ENCODE measurements at places on chromosomes 5 and 9. TPM values are rescaled to one million over a fixed set of nuclear protein-coding genes. Genes with fewer than 3 reads are reported as not detected.

DNA sequence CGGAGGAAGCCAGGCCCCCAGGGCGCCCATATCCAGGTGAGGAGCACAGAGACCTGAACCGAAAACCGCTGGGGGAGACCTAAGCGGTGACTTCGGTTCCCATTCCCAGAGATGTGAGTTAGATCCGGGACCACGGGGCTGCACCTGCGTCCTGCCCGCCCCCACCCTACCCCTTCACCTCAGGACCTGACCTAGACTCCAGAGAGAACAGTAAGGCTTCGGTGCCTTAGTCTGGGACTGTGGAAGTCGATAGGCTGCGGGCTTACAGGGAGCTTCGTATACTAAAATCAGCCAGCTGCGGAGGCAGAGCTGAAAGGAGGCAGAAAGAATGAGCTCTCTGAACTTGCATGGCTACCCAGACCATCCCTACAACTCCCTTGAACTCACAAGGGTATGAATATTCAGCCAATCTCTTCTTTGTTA, 518 bp upstream of the FAM13B start:
- H3K27me3 ChIP-seq: no peaks in the 10 kb centered on the region
- H3K36me3 ChIP-seq: no peaks in the 10 kb centered on the region
- DNase-seq: no peak
- peak overlapping the region; percentile 100 for H3K4me3 ChIP-seq

DNA sequence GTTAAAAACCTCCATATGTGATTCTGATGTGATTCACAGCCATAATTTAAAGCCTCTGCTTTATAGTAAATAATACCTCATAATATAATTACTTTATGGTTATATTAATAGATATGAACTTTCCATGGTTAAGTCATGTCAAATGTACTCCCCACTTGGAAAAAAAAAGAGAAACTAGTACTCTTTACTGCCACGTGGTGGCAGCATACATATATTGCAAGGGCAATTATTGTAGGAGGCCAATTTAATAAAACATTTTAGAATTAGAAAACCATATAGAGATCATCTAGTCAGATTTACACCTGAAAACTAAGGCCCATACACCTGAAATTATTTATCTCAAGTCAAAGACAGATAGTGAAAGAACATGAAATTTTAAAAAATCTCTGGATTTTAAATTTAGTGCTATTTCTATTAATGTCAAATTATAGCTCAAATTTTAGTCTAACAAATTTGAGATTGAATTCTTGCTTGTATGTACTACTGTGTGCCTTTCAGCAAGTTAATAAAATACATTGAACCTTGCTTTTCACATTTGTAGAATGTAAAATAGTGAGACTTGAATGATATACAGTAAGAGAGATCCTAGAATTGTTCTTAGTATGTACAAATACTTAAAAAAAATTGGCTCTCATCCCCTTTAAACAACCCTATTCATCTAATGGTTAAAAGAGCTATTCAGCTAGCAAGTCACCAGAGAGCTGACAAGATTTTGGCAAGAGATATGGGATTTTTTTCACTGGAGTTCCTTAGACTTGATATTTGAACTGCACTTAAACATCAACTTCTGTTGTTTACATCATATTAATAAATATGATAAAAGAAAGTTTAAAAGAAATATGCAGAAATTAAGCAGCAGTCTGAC, 603.8 kb downstream of the TLE4 start:
- no peaks in the 10 kb centered on the region for H3K27me3 ChIP-seq
- no peak overlapping the region for H3K27ac ChIP-seq
- no peaks in the 10 kb centered on the region for H3K4me1 ChIP-seq
- H3K4me3 ChIP-seq: no peak overlapping the region

GRCh38 chr5:140678993-140679392, 5.6 kb upstream of the DND1 start:
- H3K27ac ChIP-seq: no peak overlapping the region
- DNase-seq: no peak
- no peaks in the 10 kb centered on the region for H3K27me3 ChIP-seq
- no peaks in the 10 kb centered on the region for H3K4me1 ChIP-seq
- H3K36me3 ChIP-seq: no peaks in the 10 kb centered on the region

GRCh38 chr5:36078430-36078829, 11.7 kb upstream of the UGT3A2 start:
- no peak for DNase-seq
- H3K27ac ChIP-seq: no peak overlapping the region
- no peaks in the 10 kb centered on the region for H3K36me3 ChIP-seq
- H3K27me3 ChIP-seq: no peaks in the 10 kb centered on the region
- no peak overlapping the region for H3K4me3 ChIP-seq

GRCh38 chr5:179405054-179405416, 59.8 kb upstream of the ADAMTS2 start:
- no peaks in the 10 kb centered on the region for H3K27me3 ChIP-seq
- H3K4me1 ChIP-seq: peaks cover 4% of the 10 kb centered on the region
- no peak for DNase-seq
- no peak overlapping the region for H3K4me3 ChIP-seq
- no peak overlapping the region for H3K27ac ChIP-seq
- no peaks in the 10 kb centered on the region for H3K36me3 ChIP-seq

DNA sequence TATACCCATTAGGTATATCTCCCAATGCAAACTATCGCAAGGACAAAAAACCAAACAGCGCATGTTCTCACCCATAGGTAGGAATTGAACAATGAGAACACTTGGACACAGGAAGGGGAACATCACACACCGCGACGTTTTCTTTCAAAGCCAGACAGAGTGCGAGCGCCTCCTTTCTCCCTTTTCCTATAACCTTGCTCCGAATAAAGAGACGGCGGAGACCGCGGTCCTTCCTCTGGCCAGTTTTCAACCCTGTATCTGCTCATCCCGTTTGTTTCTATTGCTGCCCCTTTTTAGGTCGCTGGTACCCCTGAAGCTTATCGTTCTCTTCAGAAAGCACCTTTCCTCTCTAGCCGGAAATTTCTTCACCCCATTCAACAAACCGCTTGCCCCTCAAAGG, 1.3 kb downstream of the LVRN start:
- no peaks in the 10 kb centered on the region for H3K27me3 ChIP-seq
- H3K4me1 ChIP-seq: peaks cover 6% of the 10 kb centered on the region
- no peak for DNase-seq
- no peak overlapping the region for H3K27ac ChIP-seq
- H3K4me3 ChIP-seq: no peak overlapping the region

DNA sequence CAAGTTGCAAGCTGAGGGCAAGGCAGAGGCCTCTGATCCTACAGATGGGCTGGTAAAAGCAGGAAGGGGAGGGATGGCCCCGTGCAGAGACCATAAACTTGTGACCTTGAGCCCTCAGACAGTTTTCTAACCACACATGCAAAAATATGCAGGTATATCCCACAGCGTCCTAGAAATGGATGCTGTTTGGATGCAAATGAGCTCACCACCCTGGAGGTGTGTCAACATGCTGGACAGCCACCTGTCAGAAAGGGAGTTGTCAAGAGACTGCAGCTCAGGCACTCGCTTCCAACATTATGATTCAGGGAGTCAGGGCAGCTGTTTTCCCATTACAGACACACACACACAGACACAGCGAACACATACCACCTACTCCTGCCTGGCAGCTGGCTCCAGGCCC, 97.3 kb upstream of the PANK3 start:
- DNase-seq: no peak
- H3K4me1 ChIP-seq: peaks cover 2% of the 10 kb centered on the region
- H3K36me3 ChIP-seq: no peaks in the 10 kb centered on the region
- no peaks in the 10 kb centered on the region for H3K27me3 ChIP-seq
- H3K27ac ChIP-seq: no peak overlapping the region
- H3K4me3 ChIP-seq: no peak overlapping the region

DNA sequence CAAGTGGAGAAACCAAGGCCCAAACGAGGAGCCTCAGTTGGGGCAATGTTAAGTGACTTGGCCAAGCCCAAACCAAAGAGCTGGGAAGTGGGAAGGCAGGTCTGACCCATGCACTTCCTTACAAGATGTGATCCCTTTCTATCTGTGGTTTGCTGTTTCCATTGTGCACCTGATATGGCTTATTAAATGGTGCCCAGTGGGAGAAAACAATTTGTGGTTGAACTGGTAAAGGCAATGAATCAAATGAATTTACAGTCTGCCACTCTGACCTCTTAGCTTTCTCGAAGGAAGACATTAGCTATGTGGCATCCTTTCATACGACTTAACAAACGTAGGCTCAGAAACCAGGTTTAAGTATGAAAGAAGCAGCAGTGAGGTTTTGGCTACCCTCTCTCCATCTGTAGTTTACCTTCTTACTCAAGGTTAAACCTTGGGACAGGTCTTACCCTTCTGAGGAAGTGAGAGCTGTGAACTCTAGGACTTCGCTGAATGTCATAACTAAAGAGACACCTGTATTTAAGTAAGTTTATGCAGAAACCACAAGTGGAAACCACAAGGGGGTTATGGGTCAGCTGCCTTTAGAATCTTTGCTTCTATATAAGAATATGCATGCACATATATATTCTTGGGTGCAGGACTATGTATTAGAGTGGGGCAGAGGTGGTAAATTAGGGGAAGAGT, 100.5 kb upstream of the SPATA31D4 start:
- H3K4me1 ChIP-seq: peaks cover 8% of the 10 kb centered on the region
- no peak overlapping the region for H3K4me3 ChIP-seq
- DNase-seq: no peak

DNA sequence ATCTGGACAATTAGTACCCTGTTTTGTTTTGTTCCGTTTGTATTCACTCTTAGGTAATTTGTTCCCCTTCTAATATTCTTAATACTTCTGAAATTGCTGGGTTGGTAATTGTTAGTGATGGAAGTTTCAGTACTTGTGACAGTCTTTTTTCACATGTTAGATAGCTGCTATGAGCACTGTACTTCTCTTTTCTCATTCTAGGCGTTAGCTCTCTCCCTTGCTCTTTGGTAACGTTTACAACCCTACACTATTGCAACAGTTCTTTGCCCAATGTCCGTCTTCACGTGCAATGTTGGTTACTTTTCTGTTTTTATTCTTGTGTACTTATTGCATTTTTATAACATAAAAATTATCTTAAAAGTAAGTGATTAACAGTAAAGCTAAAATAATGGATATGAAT, 1509.0 kb downstream of the MAT2B start:
- H3K4me1 ChIP-seq: no peaks in the 10 kb centered on the region
- H3K27ac ChIP-seq: no peak overlapping the region
- H3K36me3 ChIP-seq: no peaks in the 10 kb centered on the region
- H3K4me3 ChIP-seq: no peak overlapping the region
- H3K27me3 ChIP-seq: no peaks in the 10 kb centered on the region
- no peak for DNase-seq

DNA sequence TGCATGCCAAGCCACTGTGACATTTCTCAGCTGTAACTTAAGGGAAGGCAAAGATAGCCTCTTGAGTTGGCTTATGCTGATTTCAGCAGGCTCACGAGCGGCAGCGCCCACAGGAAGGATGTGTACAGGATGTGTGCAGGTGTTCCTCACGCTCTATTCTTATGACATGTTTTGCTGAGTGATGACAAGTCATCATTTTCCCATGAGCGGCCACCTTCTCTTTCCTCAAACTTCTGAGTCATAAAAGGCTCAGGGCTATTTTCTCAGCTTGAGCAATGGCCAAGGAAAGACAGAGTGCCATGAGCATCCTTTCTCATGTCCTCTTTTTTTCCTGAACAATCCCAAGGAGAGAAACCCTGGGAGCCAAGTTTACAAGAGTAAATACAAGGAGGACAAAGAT, 365.9 kb downstream of the PLK2 start:
- no peak for DNase-seq
- no peak overlapping the region for H3K4me3 ChIP-seq
- no peak overlapping the region for H3K27ac ChIP-seq
- no peaks in the 10 kb centered on the region for H3K27me3 ChIP-seq

DNA sequence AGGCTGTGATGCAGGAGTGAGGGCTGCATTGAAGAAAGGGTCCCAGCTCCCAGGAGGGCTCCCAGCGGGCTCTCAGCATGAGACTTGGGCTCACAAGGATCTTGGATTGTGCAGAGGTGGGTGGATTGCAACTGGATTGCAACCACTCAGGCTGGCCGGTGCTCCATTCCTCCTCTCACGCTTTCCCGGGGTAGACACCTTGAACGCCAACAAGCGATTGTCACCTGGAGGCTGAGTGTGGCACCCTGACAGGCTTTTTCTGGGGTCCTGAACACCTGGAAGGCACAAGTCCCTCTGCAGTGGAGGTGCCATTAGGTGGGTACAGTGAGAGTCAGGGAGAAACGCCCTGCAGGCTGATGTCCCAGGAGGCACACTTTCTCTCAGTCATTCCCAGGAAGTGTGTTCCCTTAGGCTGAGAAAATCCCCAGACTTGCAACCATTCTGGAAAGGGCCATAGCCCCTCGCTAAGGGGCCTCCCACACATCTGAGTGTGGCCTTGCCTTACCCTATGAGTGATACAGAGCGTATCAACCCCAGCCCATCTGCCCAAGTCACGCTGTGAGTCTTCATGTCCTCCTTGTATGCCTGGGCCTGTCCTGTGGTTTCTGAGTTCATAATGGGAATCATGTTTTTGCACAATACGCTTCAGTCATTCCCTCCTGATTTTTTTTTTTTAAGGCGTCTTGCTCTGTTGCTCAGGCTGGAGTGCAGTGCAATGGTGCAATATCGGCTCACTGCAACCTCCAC, 488.1 kb downstream of the IRX1 start:
- DNase-seq: no peak
- H3K36me3 ChIP-seq: no peaks in the 10 kb centered on the region
- H3K4me3 ChIP-seq: no peak overlapping the region
- no peak overlapping the region for H3K27ac ChIP-seq
- no peaks in the 10 kb centered on the region for H3K4me1 ChIP-seq

- no peaks in the 10 kb centered on the region for H3K27me3 ChIP-seq
- no peak overlapping the region for H3K4me3 ChIP-seq
- no peaks in the 10 kb centered on the region for H3K36me3 ChIP-seq
- no peaks in the 10 kb centered on the region for H3K4me1 ChIP-seq
- no peak for DNase-seq
These were observed 3.2 kb downstream of the AGTPBP1 start for GRCh38 chr9:85738509-85738908.

DNA sequence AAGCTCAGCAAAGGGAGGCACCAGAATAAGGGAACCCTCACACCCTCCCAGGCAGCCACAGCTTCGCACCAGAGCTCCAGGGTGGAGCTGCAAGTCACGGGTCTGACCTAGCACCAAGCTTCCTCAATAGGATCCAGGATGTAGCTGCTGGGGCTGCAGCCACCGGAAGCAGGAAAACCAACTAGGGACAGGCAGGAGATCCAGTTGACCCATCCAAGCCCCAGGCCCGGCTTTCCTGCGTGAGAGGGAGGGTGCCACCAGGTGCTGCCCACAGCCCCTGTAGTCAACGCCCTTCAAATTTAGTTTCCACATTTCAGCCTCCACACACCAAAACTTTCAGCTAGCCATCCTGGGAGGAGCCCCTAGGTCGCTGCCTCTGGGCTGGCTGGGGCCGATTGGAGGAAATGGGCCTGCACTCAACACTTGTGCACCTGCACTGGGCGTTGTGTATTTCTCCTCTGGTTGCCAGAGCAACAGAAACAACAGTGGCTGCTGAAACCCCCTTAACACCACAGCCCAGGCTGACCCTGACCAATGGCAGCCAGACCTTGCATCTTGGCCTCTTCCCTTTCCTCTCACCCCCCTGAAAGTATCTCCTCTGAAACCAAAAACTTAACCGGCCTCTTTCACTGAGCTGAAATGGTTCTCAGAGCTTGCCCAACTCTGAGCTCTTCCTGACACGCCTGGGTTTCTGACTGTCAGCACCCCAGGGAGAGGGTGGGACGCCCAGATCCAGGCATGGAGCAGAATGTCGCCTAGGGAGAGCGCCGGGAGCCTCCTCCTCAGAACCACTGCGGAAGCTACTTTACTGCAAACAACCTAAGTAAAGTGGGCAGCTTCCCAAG, 226.5 kb upstream of the MAP3K1 start:
- H3K36me3 ChIP-seq: no peaks in the 10 kb centered on the region
- DNase-seq: peak; percentile 22
- H3K4me1 ChIP-seq: peaks cover 4% of the 10 kb centered on the region
- no peak overlapping the region for H3K27ac ChIP-seq
- no peak overlapping the region for H3K4me3 ChIP-seq

Gene ZFP37
- total RNA-seq: 3.7 TPM

Gene GRAMD2B
- 99.0 TPM for total RNA-seq

Gene ABLIM3
- 6.2 TPM for total RNA-seq

Gene CCNI2
- not detected for total RNA-seq

Gene RNF183
- 1.3 TPM for total RNA-seq
